Activated naive CD8-positive, alpha-beta T cell treated with anti-CD3 and anti-CD28 coated beads, Interleukin-2, amount 50 U/mL, for 16 hours (primary cell): ENCODE measurements at places on chromosomes 3 and 15.

DNA sequence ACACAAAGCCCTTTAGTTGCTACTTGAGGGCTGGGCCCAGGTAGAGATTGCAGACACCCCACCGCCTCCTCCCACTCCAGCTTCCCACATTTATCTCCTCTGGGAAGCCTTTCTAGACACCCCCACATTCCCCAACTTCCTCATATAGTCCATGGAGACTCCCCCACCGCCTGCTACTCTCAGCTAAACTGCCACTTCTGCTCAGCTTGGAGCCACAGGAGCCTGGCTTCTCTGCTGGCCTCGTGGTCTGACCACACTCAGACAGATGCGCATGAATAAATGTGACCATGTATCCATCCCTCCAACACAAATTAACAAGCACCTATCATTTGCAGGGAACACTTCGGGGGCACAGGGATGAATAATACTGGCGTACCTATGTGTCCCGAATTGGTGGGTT lies 10.5 kb upstream of the ACSBG1 start:
- no peak for DNase-seq

DNA sequence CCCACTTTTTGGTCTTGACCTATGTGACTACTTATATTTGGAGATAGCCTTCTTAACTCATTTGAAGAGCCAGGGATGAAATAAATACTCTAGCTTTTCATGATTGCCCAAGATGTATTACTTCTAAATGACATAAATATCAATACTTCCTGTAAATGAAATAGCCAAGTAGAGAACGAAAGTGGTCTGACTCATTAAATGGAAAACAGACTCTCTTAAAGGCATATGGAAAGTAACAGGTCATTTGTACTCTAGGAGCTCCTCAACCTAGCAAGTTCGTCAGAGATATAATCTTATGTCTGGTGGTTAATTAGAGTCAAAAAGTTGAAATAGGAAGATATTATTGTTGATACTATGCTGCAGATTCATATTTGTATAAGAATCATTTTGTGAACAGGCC lies 1105.4 kb downstream of the TUSC7 start:
- no peak for DNase-seq

DNA sequence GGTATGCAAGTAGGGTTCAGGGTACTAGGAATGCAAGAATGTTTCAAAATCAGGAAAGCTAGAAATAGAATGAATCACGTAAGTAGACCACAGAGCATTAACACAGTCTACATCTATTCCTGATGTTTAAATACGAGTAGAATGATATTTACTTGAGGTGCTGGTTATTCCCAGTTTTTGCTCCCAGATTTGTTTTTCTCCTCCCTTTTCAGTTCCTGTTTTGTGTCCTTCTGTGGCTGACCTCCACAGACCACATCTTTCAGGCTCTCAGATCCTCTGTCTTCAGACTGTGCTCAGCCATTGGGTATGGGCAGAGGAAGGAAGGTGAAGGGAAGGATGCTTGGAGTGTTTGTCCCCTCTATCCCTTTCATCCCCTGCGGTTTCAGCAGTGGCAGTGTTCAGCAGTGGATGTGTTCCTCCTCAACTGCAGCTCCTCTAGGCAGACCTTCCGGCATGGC lies 276.6 kb downstream of the ZNF621 start:
- DNase-seq = no peak

DNA sequence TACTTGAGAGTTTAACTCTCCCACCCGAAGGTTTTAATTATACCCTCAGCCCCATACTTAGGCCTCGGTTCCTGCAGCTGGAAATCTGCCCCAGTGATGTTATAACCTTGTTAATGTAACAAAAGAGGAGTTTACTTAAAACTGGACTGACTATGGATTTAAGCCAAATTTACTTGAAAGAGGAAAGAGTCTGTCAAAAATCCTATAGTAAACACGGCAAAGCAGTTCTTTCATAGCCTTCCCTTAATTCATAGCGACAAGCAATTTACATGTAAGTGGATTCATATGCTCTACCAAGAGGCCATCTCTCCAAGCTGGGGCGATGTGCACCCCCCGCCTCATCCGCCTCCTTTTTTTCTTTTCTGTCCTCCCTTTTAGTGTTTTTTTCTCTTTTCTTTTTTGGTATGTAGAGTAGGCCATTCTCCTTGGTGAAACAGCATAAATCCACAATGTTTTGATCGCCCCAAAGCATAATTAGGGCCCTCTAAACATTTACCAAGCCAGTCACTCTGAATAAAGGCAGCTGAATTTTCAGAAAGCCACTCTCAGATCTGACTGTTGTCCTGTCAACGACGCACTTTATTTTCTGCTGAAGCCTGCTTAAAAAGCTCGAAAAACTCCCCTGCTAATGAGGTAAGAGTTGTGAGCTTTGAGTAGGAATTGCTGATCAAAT lies 373.1 kb upstream of the WNT5A start:
- DNase-seq = no peak

DNA sequence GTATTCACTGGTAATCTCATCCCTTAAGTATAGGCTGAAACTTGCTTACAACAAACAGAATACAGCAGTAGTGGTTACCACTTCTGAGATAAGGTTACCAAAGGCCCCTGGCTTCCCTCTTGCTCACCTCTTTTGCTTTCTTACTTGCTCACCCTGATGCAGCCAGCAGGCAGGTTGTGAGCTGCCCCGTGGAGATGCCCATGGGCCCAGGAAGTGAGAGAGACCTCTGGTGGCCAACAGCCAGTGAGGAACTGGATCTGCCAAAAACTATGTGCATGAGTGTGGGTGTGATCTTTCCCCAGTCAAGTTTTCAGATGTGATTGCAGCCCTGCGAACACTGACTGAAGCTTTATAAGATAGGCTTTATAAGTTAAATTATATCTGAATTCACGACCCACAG lies 48.7 kb downstream of the NMNAT3 start:
- DNase-seq = no peak

- DNase-seq = no peak
These were observed 493.6 kb upstream of the PROK2 start for GRCh38 chr3:72278349-72279067.

DNA sequence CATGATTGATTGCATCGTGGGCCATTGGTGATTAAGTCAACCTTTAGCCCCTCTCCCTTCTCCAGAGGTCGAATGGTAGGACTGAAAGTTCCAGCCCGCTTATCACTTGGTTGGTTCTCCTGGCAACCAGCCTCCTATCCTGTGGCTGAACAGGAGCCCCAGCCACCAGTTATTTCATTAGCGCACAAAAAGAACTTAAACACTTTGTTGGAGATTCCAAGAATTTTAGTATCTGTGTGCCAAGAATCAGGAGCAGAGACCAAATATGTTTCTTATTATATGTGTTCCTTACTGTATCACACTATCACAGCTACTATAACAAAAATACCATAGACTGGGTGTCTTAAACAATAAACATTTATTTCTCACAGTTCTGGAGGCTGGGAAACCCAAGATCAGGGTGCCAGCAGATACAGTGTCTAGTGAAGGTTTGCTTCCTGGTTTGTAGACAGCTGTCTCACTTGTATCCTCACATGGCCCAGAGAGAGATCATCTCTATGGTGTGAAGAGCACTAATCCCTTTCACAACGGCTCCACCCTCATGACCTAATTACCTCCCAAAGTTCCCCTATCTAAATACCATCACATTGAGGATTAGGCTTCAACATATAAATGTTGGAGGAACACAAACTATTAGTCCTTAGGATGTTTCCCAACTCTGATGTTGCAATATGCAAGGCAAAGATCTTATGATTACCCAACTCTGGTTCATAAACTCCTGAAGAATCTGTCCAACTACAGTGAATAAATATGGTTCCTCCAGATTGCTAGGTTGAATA lies 30.5 kb upstream of the APH1B start:
- DNase-seq = no peak

- DNase-seq = no peak
These were observed 105.6 kb upstream of the SLC4A7 start for GRCh38 chr3:27589795-27590194.

DNA sequence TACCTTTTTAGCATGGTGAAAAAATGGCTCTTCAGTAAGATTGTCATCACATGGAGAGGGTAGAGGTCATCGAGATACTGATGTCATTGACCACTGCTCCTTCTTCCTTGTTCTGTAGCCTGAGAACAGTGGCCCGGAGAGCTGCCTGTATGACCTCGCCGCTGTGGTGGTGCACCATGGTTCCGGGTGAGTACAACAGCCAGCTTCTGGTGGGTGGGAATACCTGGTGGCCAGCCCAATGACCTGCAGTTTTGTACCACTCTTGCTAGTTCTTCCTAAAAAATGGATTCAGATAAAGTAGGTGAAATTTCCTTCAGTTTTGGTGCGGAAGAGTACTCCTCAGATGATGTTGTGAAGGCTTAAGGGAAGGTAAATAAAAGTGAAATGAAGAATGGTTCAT lies 8.4 kb upstream of the FBXL22 start:
- DNase-seq = no peak

DNA sequence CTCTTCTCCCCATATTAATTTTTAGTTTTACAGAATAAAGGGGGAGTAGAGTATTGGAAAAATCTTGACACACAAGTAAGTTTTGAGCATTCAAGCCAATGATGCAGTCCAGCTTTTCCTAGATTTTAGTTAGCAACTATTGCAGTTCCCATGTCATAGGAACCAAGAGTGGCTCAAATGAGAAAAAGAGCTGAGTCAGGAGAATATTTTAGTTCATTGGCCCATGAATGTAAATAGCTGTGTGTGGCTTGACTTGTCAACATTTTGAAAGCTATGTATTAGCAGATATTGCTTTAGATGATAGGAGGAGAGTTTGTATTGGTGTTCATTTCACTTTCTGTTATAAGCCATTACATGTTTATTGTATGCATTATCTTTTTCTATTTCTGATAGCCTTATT lies 853.7 kb downstream of the PLOD2 start:
- DNase-seq = no peak

DNA sequence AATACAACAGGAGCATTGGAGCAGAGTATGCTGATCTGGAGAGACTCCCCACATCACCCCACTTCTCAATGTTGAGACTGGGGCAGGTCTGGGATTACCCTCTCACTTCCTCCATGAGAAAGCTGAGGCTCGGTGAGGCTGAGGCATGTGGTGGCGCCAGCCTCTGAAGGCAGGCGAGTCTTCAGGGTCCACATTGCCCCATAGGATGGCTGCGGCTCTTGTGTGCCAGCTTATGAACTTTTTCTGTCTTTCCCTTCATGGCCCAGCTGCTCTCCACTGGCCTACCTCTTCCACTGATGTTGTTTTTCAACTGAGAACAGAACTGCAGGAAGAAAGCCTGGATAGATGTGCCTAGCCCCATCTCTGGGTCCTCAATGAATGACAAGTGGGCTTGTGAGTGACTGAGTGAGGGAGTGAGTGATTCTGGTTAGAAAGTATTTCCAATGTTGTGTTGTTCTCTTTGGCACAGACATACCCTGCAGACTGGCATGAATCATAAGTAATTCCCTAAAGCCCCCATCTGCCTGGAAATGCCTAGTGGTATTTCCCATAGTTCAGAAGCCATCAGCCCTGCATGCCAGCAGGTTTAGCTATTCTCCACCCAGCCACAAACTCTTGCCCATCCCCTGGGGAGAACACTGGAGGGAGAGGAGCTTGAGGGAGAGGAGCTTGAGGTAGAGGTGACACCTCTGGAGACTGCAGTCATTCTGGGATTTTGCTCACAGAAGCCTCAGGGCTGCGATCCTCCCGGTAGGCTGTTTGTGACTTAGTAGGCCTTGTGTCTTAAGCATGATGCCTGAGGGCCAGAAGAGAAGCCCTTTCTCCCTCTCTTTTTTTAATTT lies 56.9 kb downstream of the AMOTL2 start:
- DNase-seq = no peak

GRCh38 chr3:98728672-98729071 lies 34.5 kb upstream of the ST3GAL6 start:
- DNase-seq = no peak

GRCh38 chr3:15839568-15839967 lies 41.8 kb upstream of the ANKRD28 start:
- DNase-seq = no peak

- DNase-seq = no peak
These were observed 116.6 kb downstream of the SLCO3A1 start for GRCh38 chr15:91970142-91970541.

DNA sequence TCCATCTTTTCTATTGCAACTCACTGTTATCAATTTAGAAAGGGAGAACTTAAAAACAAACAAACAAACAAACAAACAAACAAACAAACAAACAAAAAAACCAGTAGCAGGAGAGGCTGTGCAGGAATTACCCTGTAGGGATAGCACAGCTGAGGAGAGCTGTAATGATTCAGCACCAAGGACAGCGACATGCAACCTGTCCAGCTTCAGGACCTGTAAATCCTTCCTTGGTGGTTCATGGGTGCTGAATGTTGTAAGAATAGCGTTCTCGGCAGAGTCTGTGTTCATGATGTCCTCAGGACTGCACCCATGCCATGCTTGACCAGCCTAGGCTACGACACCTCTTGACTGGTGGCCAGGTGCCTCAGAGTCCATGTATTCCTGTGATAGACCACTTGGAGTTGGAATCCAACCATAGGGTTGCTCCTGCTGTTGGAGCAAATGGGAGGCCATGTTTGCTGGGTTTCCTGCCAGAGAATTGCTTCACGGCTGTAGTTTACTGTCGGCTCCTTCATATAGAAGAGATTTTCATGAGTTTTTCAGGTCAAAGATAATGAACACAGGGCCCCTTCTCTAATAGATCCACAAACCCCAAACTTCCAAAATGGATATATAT lies 65.9 kb downstream of the CACNA2D3 start:
- no peak for DNase-seq

- no peak for DNase-seq
These were observed 773.3 kb downstream of the PDCD6IP start for GRCh38 chr3:34571714-34572113.

- no peak for DNase-seq
These were observed 101.9 kb downstream of the SERPINI1 start for GRCh38 chr3:167837466-167837865.

DNA sequence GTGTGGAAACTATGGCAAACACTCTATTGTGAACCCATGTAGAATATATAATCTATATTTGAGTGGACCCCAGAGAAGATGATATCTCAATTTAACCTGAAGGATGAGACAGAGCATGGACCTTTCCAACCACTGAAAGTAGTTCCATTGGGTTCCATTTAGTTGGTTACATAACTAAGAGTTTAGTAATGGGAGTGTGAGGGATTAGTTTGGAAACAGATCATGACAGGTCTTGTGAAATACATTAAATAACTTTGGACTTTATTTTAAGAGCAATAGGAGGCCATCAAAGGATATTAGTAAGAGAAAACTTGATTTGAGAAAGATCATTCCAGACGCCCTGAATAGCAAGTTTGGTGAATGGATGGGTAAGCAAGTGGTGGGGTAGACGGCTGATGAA lies 487.2 kb upstream of the ROBO2 start:
- no peak for DNase-seq

DNA sequence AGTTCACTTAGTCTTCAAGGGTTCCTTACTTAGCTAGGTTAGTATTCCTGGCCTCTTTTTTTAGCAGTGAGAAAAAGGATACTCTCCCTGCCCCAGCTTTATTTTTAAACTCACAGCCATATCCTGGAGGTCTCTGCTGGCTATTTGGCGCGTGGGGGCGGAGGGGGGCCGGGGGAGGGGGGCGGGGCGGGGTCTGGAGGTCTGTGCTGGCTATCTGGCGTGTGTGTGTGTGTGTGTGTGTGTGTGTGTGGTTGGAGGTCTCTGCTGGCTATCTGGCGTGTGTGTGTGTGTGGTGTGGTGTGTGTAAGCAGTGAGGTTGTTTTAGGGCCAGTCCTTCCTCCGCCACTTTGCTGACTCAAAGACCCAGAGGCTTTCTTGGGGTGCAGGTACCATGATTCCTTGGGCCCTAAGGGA lies 579 bp upstream of the PLAAT1 start:
- no peak for DNase-seq
